NCI-H446 treated with DMSO at 0.1 percent for 48 hours (cell line): ENCODE measurements at places on chromosomes 3 and 15.

- no peak for DNase-seq
These were observed 399.6 kb upstream of the EPHA3 start for GRCh38 chr3:88707837-88708236.

- no peak for DNase-seq
These were observed 27.8 kb downstream of the SLC27A2 start for GRCh38 chr15:50209809-50210208.

- DNase-seq: peak; percentile 73
These were observed 7.1 kb downstream of the KCNH8 start for GRCh38 chr3:19155375-19155774.

GRCh38 chr15:51830276-51830806 lies 888 bp downstream of the TMOD3 start:
- DNase-seq: no peak

- DNase-seq: peak; percentile 24
These were observed 67.6 kb upstream of the PLCL2 start for GRCh38 chr3:16817197-16817596.

DNA sequence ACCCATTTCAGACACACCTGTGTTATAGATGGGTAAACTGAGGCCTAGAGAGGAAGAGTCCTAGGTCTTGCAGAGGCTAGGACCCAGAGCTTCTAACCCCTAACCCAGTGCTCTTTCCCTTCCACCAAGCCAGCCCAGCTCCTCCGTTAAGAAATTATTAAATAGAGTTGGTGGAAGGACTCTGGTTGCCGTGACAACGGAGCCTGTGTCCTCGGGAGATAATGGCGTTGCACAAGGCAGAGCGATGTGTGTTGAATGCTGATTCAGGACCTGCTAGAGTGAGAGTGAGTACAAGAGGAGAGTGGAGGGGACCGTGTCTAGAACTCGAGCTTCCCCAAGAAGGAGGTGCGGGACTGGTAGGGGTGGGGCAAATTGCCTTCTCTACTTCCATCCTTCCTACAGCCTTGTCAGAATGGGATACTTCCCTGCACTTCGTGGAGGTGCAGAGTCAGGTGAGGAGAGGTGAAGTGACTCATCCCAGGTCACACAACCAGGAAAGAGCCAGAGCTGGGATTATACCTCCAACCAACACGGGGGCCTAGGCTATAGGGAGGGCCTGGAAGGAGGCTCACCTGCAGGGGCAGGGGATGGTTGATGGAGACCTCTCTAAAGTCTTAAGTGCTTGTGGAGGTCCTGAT lies 8.6 kb downstream of the SLC6A1 start:
- no peak for DNase-seq

GRCh38 chr3:107740992-107741896 lies 218.5 kb downstream of the BBX start:
- DNase-seq: no peak

- DNase-seq: no peak
These were observed 25.3 kb upstream of the NR2C2 start for GRCh38 chr3:14921811-14922705.

DNA sequence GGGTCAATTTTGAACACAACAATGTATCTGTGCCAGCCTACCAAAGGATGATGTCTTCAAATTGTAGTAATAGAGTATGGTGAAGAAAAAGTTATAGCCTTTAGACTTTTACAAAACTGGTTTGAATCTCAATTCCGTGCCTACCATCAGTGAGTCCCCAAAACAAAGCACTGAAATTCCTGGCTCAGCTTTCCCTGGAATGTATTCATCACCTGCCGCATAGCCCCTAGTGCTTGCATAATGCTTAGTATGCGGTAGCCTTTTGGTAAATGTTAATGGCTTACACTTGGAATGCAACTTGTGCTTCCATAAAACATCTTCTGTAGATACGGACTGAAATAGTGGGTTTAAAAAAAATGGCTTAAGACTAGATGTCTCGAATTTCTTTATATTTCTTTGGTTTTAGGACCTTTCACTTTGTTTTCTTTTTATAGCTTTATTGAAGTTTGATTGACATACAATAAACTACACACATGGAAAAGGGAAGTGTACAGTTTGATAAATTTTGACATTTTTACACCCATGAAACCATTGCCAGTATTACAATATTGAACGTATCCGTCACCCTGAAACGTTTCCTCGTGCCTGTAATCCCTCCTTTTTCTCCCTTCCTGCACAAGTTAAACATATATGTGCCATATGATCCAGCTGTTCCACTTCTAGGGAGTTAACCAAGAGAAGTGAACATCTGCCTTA lies 12.1 kb downstream of the SACM1L start:
- DNase-seq: no peak

GRCh38 chr3:158261371-158261991 lies 151.6 kb downstream of the RSRC1 start:
- DNase-seq: no peak

GRCh38 chr15:48722764-48723661 lies 77.5 kb upstream of the FBN1 start:
- no peak for DNase-seq

GRCh38 chr3:171013822-171014748 lies 12.4 kb downstream of the SLC2A2 start:
- DNase-seq: no peak

GRCh38 chr3:189202583-189202982 lies 30.8 kb downstream of the TPRG1 start:
- no peak for DNase-seq

GRCh38 chr3:143332026-143332425 lies 212.5 kb downstream of the CHST2 start:
- DNase-seq: peak; percentile 29

- DNase-seq: no peak
These were observed 711.1 kb upstream of the GOLIM4 start for GRCh38 chr3:168806871-168807270.

DNA sequence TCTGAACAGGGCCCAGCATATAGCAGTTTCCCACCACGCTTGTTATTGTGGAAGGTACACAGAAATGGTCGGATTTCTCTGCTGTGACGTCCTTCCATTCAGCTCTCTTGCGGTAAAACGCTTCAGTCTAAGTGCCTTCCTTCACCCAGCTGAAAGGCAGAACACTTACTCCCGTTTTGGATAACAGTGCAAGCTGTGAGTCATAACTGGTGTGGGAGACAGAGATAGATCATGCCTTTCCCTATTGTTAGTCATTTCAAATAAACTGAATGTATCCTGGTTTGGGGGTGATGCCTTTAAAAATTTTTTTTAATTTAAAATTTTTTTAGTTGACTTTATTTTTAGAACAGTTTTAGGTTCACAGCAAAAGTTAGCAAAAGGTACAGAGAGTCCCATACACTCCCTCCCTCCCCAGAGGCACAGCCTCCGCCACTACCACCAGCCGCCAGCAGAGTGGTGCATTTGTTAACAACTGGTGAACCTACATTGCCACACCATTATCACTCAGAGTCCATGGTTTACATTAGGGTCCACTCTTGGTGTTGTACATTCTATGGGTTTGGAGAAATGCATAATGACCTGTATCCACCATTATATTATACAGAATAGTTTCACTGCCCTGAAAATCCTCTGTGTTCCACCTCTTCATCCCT lies 94.9 kb upstream of the NSMCE3 start:
- DNase-seq: no peak

DNA sequence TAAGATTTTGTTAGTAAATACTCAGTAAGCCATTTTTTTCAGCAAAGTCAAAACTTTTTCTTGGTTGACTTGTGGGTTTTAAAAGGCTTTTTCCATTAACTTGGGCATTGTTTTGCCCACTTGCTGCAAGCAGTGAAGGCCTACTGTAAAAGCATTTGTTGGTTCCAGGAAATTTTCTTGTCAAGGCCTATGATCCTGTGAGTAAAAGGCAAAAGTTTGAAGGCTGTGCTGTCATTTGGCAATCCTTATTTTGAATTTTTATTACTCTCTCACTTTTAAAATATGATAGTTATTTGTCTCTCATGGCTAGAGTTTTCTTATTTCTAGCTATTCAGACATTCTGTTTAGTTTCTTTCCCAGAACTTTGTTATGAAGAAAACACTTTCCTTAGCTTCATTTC lies 13.0 kb downstream of the P2RY12 start:
- no peak for DNase-seq

- no peak for DNase-seq
These were observed 1.6 kb upstream of the MESP2 start for GRCh38 chr15:89774492-89774891.

DNA sequence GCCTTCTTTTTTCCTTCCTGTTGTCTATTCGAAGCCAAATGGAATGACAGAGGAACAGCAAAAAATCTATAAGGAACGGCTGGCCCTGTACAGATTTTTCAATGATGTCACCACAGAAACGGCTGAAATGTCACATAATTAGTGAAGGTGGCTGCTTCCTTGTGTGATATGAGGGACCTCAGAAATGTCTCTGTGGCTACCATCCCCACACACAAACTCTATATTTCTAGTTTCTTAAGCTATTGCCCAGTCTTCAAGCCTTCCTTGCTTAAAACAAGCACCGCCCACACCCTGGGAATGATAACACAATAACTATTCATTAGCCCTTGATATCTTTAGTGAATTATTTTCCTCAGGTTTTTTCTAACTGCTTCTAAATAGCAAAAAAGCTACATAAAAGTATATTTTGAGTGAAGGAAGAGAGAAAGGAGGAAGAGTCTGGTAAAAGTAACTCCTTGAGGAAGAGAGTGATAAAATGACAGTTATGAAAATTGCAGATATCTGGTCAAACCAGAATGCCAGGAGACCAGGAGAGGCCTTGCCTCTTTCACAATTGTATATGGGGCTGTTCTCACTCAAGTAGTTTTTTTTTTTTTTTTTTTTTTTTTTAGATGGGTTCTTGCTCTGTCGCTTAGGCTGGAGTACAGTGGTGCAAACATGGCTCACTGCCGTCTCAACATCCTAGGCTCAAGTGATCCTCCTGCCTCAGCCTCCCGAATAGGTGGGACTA lies 38.7 kb downstream of the FMN1 start:
- no peak for DNase-seq

DNA sequence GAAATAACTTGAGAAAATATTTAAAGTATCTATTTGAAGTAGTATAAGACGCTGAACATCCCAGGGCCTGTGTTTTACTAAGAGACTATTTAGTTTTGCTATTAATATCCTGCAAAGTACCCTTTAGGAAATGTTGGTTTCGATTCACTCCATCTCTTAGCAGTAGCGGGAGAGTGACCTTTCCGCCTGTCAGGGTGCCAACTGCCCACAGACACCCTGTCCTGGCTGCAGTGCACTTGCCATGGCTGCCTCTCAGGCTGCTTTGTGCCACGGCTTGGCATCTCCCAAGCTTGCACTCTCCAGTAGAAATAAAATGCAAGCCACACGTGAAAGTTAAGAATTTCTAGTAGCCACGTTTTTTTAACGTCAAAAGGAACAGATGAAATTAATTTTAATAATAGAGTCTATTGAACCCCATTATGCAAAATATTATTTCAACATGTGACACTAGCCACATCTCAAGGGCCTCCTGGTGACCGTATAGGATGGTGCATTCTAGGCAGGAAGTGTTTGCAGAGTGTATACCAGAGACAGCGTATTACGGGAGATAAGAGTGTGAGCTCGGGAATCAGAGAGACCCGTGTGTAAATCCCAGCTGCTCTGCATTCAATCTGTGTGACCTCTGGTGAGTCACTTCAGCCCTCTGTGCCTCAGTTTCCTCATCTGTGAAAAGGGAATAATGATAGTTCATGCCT lies 19.8 kb downstream of the ADAMTS9 start:
- DNase-seq: no peak

DNA sequence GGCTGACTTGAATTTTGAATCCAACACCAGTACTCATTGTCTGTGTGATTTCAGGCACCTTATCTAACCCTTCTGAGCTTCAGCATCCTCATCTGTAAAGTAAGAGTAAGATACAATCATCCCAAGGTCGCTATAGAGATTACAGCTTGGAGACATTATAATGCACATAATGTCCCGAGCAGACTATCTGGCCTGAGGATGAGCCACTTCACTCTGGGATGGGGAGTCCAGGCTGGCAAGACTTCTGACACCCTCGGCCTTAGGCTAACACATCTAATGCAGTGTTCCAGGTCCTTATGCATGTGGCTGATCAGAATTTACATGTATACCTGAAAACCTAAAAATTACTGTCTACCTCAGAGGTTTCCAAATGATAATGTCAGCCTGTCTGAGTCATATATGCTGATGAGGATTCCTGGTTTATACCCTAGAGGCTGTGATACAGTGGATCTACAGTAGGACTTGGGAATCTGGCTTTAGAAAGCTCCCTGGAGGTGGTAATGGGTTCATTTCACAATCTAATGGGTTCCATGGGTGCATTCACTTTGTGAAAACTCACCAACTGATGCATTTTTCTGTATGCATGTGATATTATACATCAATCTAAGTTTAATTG lies 229.0 kb upstream of the SLCO3A1 start:
- DNase-seq: no peak

DNA sequence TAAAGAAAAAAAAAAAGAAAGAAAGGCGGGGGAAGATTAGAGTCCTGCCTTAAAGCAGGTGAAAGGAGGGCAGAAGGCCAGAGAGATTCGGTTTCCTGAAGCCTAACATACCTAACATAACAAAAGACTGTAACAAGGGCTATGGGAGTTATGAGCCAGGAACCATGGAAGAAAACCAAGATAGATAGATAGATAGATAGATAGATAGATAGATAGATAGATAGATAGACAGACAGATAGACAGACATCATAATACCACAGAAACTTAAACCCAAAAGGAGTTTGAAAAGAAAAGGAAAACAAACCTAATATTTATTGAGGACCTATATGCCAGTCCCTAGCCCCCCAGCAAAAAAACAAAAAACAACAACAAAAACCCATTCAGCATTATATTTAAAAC lies 2.3 kb upstream of the FYCO1 start:
- no peak for DNase-seq

- no peak for DNase-seq
These were observed 268.0 kb upstream of the PROK2 start for GRCh38 chr3:72052841-72053409.

- no peak for DNase-seq
These were observed 84.8 kb downstream of the ARPP21 start for GRCh38 chr3:35724106-35724505.

GRCh38 chr15:67091071-67091979 lies 25.9 kb downstream of the SMAD3 start:
- no peak for DNase-seq

- no peak for DNase-seq
These were observed 28.5 kb downstream of the PTPRG start for GRCh38 chr3:61589856-61590255.

DNA sequence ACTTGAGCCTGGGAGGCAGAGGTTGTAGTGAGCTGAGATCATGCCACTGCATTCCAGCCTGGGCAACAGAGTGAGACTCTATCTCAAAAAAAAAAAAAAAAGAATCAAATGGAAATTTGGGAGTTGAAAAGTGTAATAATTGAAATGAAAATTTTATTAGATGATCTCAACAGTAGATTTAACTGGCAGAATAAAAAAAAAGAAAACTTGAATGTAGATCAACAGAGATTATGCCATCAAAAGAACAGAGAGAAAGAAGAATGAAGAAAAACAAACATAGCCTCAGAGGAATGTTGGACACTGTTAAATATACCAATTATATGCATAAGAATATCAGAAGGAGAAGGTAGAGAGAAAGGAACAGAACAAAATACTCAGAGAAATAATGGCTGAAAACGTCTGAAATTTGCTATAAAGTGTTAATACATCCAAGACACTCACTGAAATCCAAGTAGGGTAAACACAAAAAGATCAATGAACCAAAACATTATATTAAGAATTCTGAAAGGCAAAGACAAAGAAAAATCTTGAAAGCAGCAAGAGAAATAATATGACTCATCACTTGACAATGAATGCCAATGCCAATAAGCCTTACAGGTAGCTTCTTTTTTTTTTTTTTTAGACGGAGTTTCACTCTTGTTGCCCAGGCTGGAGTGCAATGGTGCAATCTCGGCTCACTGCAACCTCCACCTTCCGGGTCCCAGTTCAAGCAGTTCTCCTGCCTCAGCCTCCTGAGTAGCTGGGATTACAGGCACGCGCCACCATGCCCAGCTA lies 14.6 kb upstream of the ELP6 start:
- DNase-seq: no peak
